ENCODE measurements at places on chromosomes 2 and 18. TPM values are rescaled to one million over a fixed set of nuclear protein-coding genes. Genes with fewer than 3 reads are reported as not detected.

DNA sequence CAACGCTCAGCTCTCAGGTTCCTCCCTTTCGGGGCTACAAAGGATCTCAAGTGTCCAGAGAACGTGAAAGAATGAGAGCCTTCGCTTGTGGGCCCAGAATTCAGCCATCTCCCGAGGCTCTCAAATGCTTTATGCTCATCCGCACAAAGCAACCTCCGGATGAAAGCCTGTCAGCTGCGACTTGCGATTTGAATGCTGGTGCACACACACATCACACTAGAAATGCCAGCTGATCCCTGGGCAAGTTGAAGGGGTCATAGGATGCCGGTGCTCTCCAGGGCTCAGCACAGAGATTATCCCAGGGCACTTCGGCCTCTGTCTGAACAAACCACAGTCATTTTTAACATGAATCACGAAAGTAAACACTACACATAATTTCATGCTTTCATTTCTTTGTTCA, 141.8 kb upstream of the MYT1L start:
- H3K27ac ChIP-seq = no peak overlapping the region
- no peak for DNase-seq
- H3K4me1 ChIP-seq = no peaks in the 10 kb centered on the region
- H3K4me3 ChIP-seq = no peak overlapping the region

GRCh38 chr18:25075331-25075730, 276.6 kb downstream of the ZNF521 start:
- H3K36me3 ChIP-seq = no peaks in the 10 kb centered on the region
- no peak for DNase-seq
- H3K27ac ChIP-seq = peak overlapping the region; percentile 19
- no peak overlapping the region for H3K4me3 ChIP-seq

DNA sequence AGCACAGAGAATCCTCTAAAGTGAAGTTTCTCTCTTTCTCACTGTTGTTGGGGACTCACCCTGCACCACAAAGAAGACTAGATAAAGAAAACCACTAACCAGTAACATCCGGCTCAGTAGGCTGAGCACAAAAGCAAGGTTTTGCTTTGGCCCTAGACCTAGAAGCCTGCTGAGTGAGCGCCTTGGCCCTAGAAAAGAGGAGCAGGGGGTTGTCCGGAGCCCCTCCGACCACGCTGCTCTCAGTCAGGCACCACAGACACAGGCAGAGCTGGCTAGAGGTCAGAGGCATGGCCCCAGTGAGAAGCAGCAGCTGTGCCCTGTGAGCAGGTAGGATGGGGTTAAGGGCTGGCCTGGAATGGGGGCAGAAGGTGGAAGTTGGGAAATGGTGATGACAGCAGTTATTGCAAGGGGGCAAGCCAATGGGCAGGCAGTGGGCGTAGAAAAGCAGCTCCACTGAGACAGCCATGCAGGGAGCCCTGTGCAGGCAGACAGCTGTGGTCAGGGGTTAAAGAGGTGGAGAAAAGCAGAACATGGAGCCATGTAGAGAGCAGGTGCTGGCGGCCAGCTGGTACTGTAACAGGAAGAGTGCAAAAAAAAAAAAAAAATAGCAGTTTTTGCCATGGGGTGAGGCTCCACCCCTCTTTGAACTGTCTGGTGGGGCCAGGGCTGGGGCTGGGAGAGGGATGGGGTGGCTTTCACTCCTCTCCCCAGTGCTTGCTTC, 36.9 kb upstream of the SLC14A1 start:
- no peak overlapping the region for H3K27ac ChIP-seq
- no peaks in the 10 kb centered on the region for H3K27me3 ChIP-seq
- DNase-seq = no peak
- H3K4me1 ChIP-seq = no peaks in the 10 kb centered on the region

DNA sequence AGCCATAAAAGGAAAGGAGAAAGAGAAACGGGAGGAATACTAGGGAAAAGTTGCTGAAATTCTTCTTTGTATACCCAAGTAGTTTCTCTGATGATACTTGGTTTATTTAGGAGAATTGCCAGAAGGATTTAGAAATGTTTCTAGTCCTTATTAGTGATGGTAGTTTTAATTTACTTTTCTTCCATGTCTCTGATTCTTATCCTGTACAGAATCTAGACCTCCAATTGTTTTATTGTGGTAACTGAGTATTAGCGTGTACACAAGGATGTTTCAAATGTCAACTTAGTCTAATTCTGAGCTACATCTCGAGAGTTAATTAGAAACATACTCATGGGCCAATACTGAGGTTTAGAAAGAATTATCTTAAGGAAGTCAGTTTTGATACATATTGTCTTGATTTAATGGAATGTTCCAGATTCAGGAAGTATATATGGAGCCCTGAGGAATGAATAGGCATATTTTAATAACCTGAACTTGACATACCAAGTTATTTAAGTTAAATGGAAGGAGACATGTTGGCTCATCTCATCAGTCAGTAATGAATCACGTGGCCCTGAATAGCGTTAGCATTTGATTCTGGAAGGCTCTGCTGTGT, 219.6 kb downstream of the LTBP1 start:
- H3K27me3 ChIP-seq = no peaks in the 10 kb centered on the region
- no peak overlapping the region for H3K27ac ChIP-seq
- H3K4me3 ChIP-seq = no peak overlapping the region
- no peaks in the 10 kb centered on the region for H3K36me3 ChIP-seq
- no peak for DNase-seq
- no peaks in the 10 kb centered on the region for H3K4me1 ChIP-seq

GRCh38 chr18:11760498-11761167, 71.6 kb downstream of the GNAL start:
- no peaks in the 10 kb centered on the region for H3K4me1 ChIP-seq
- no peak overlapping the region for H3K27ac ChIP-seq

- H3K27me3 ChIP-seq = no peaks in the 10 kb centered on the region
- DNase-seq = no peak
- H3K27ac ChIP-seq = no peak overlapping the region
- H3K4me1 ChIP-seq = no peaks in the 10 kb centered on the region
- H3K4me3 ChIP-seq = no peak overlapping the region
Measured at GRCh38 chr2:100179806-100180205, 37.4 kb upstream of the AFF3 start.

DNA sequence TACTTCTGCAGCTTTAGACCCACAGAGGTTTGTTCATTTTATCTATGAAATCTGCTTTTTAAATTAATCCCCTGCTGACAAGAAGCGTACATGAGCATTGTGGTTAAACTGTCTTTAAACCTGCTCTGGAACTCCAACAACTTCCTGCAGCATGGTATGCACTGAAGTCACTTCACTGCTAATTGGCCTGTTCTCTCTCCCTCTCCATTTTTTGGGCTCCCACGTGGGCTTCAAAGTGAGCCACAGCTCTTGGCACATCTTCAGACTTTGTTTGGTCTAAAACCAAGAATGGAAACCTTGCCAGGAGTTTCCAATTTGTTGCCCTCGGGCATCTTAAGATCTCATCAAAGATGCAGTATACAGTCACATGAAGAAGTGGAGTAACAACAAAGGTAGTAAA, 311.4 kb downstream of the LRRTM1 start:
- DNase-seq = no peak
- H3K36me3 ChIP-seq = no peaks in the 10 kb centered on the region
- H3K4me1 ChIP-seq = no peaks in the 10 kb centered on the region
- H3K4me3 ChIP-seq = no peak overlapping the region
- no peak overlapping the region for H3K27ac ChIP-seq
- no peaks in the 10 kb centered on the region for H3K27me3 ChIP-seq

DNA sequence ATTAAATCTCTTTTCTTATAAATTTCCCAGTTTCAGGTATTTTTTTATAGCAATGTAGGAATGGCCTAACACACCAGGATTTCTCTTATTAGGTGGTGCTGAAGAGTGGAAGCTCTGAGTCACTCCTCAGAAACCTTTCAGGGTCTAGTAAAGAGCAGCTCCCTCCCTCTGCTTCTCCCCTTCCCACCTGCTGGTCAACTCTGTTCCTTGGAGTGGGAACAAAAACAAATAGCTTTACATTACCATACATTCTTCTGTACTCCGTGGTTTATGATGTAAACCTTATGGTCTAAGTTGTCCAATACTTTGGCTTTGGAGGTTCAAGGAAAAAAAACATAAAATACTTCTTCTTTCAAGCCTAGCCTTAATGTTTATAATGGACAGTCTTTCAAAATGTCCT, 2.7 kb upstream of the IL1R1 start:
- no peak overlapping the region for H3K4me3 ChIP-seq
- H3K4me1 ChIP-seq = no peaks in the 10 kb centered on the region
- no peak for DNase-seq
- H3K27me3 ChIP-seq = no peaks in the 10 kb centered on the region

DNA sequence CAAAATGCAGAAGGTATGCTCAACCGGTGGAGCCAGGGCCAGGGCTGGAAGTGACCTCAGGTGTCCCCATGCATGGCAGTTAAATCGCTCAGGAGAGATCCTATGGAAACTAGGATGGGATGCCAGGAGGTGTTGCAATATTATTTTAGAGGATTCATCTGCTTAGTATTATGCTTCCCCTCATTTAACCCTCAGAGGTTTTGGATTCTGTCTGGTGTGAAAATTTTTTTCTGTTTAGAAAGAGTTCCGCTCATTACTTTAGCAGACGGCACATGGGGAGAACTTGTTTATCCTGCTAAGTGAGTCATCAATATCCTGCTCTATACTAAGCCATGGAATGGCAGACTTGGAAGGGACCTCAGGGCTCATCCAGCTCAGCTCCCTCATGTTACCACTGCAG, 42.5 kb downstream of the TRIB2 start:
- H3K36me3 ChIP-seq = no peaks in the 10 kb centered on the region
- no peak for DNase-seq
- H3K27me3 ChIP-seq = no peaks in the 10 kb centered on the region
- no peak overlapping the region for H3K27ac ChIP-seq
- H3K4me3 ChIP-seq = no peak overlapping the region
- no peaks in the 10 kb centered on the region for H3K4me1 ChIP-seq

DNA sequence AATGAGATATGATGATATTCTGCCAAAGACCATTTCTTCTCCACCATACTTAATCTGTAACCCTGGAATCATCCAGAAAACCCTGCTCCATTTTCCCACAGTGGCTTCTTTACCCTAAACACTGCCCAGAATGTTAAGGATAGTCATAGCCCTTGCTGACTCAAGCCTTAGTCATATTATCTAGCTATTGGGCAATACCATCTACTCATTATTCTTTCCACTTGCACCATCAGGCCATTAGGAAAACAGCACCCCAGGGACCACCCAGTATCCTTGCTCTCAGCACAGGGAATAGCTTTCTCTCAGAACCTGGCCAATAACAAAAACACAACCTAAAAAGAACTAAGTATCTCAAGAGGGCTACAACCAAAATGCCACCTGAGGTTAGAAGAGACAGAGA, 445.7 kb upstream of the SLC14A2 start:
- no peaks in the 10 kb centered on the region for H3K27me3 ChIP-seq
- no peaks in the 10 kb centered on the region for H3K4me1 ChIP-seq
- H3K4me3 ChIP-seq = no peak overlapping the region
- DNase-seq = no peak

- no peaks in the 10 kb centered on the region for H3K27me3 ChIP-seq
- no peak overlapping the region for H3K4me3 ChIP-seq
- H3K36me3 ChIP-seq = no peaks in the 10 kb centered on the region
- peak; percentile 11 for DNase-seq
- H3K4me1 ChIP-seq = no peaks in the 10 kb centered on the region
Measured at GRCh38 chr2:68837164-68837860, 33.9 kb downstream of the BMP10 start.

GRCh38 chr2:174623106-174623637, 25.6 kb upstream of the WIPF1 start:
- no peak overlapping the region for H3K4me3 ChIP-seq
- no peaks in the 10 kb centered on the region for H3K27me3 ChIP-seq
- no peak for DNase-seq
- no peaks in the 10 kb centered on the region for H3K36me3 ChIP-seq
- no peak overlapping the region for H3K27ac ChIP-seq

DNA sequence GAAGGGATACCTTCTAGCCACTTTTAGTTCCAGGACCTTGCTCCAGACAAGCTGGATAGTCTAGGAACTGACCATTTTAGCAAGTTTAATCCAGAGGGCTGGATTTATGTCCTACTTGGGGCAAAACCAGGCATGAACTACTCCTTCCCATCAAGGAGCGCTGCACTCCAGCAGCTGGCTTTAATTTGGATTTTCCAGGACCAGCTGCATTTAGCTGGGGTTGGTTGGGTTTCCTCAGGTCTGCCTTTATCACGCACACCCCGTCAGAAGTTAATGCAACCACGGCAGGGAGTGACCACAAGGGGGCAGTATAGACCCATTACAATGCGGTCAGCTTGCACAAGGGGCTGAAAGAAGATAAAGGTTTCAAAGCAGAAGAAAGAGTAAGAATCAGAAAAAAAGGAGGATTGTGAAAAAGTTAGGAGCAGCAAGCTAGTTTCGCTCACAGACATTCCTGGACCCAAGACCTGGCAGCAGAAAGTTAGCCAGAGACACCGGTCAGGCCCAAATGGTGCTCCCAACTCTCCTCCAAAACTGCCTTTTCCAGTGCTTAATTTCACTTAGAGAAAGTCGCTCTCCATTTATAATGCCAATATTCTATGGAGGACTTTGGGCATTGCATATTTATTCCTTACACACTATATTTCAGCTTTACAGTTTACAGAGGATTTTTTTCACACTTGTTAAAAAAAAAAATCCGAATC, 40.1 kb downstream of the SLC4A1AP start:
- no peaks in the 10 kb centered on the region for H3K36me3 ChIP-seq
- peak; percentile 93 for DNase-seq
- peak overlapping the region; percentile 20 for H3K27ac ChIP-seq

GRCh38 chr18:70428439-70428838, 139.6 kb downstream of the SOCS6 start:
- no peaks in the 10 kb centered on the region for H3K36me3 ChIP-seq
- H3K4me3 ChIP-seq = no peak overlapping the region
- H3K27ac ChIP-seq = peak overlapping the region; percentile 48
- H3K27me3 ChIP-seq = no peaks in the 10 kb centered on the region
- H3K4me1 ChIP-seq = peaks cover 49% of the 10 kb centered on the region
- DNase-seq = no peak

DNA sequence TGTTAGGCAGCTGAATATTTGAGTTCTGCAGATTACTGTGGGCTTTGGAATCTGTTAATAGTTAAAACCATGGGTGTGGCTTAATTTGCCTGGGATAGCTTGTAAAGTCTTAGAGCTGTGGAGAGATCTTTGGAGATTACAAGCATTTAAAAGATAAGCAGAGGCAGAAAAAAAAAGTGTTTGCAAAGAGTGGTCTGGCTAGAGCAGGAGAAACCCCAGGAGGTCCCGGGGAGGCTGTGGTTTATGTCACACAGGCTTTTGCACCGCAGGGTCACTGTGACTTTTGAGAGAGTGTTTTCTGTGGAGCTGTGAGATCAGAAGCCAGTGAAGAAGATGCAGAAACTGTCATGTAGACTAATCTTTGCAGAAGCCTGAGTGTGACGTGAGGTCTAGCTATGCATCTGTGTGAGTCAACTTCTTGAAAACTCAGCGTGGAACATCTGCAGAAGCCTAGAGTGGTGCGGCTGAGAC, 49.0 kb downstream of the SETBP1 start:
- DNase-seq = peak; percentile 15
- H3K36me3 ChIP-seq = no peaks in the 10 kb centered on the region
- peak overlapping the region; percentile 23 for H3K27ac ChIP-seq
- no peaks in the 10 kb centered on the region for H3K27me3 ChIP-seq
- peaks cover 42% of the 10 kb centered on the region for H3K4me1 ChIP-seq

UGT1A9 gene
- 0.20 TPM for total RNA-seq

CDKL4 gene
- total RNA-seq = 1.4 TPM

PCARE gene
- not detected for total RNA-seq

MYL1 gene
- not detected for total RNA-seq

EIPR1 gene
- 36.9 TPM for total RNA-seq

CRYGA gene
- not detected for total RNA-seq

UGT1A1 gene
- 2.6 TPM for total RNA-seq

APLF gene
- 3.9 TPM for total RNA-seq

CHRNG gene
- not detected for total RNA-seq

LBX2 gene
- total RNA-seq = 11.4 TPM

Measured in Caco-2 (cell line).